ENCODE measurements at places on chromosomes 7 and 10.

- DNase-seq = no peak
Measured at GRCh38 chr10:17643339-17643754, 604 bp upstream of the STAM start.

DNA sequence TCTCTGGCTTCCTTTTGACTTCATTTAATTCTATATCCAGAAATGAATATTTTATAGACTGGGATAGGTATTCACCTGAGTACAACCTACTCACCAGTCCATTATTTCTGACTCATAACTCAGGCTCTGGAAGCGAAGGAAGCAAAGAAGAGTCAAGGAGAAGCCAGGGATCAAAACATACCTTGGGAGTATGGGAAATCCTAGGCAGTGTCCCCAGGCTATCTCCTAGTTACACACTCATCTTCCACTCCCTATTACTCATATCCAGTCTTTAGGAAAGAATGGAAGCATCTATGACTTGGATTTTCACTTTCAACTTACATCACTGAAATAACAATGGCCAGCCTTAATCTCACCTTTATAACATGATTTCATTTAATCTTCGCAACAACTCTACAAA is 40.9 kb upstream of the ELAPOR2 start:
- DNase-seq = no peak

- no peak for DNase-seq
Measured at GRCh38 chr10:89699581-89700064, 1.8 kb upstream of the KIF20B start.

- DNase-seq = no peak
Measured at GRCh38 chr7:108108131-108108530, 22.0 kb downstream of the LAMB4 start.

DNA sequence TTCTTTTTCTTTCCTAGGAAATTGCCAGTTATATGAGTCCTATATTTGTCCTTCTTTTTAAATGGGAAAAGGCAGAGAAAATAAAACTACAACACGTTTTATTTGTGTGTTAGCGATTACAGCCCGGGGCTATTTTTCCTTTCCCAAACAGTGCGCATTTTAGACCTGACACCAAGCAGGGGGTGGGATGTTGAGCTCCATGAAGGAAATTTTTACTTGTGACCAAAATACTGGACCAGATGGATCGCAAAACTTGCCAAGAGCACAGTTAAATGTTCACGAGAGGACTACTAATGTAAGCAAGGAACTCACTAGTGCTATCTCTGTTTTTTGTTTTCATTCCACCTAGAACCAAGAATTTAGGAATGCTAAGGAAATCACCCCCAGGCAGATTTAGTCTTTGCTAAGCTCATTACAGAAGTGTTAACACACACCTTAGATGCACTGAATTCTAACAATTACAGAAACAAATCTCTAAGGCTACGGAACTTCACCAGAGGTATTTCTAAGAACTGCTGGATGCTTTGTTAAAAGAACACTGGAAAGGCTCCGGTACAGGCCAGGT is 114.8 kb downstream of the JAZF1 start:
- no peak for DNase-seq

GRCh38 chr7:131076032-131076431 is 251.6 kb upstream of the MKLN1 start:
- DNase-seq = no peak

- no peak for DNase-seq
Measured at GRCh38 chr10:113957013-113957412, 86.7 kb upstream of the ADRB1 start.

DNA sequence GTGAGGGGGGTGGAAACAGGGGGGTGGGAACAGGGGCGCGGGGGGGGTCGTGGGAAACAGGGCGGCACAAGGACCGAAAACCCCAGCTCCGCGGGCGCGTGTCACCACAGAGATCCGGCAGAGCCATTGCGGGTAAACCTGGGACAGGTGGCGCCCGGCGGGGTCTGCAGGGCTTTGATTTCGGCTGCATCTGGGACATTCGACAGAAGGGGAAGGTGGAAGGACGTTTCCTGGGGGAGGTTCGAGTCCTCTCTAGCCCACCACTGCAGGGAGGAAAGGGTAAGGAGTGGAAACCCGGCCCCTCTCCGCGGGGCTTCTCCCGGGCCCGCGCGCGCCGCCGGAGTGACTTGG is 7.5 kb downstream of the NKX2-3 start:
- no peak for DNase-seq

DNA sequence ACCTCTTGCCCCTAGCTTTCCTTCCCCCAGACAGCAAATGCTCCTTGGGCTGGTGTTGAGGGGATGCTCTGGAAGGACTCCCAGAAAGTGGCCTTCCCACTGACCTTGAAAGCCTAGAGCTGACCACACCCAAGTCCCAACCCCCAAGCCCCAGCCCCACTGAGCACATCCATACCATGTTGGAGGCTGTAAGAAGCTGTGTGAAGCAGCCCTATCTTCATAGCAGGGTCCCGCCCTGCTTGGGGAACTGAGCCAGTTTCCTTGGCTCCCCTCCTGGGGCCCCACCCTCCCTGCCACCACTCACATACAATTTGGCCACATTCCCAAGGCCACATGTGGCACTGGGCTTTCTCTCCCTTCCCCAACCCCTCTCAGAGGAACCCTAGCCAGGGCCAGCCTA is 72.3 kb upstream of the CACUL1 start:
- no peak for DNase-seq

DNA sequence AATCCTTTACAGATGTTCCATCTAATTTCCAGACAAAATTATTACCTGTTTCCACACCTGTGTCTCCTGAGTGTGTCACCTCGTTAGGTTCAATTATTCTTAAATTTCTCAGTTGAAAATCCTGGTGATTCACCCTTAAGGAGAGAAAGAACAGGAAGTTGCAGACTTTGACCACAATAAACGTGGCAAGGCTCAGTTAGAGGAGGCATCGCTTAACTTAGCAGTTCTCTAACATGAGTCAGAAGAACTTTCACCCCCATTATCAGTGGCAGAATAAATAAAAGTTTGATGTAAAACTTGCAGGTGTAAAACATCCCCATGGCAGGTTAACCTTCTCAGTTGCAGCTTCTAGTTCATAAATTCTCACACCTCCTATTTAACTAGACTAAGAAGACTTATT is 8.3 kb downstream of the XPNPEP1 start:
- no peak for DNase-seq

DNA sequence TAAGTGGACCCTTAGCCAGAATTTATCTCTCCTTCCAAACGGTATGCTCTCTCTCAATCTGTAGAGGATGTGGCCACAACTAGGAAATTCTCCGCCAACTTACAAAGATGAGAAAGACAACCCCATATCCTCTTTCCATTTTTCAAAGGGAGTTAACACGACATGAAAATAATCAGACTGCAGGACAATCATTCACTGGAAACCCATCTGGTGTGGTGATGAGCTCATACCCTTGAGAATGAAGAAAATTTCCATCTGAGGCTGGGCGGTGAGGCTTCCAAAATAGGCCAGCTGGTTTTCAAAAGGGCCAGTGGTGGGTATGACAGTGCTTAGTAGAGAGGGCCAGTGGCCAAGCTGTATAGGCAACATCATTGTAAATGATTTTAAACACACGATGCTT is 369.6 kb downstream of the FRMD4A start:
- DNase-seq = no peak

DNA sequence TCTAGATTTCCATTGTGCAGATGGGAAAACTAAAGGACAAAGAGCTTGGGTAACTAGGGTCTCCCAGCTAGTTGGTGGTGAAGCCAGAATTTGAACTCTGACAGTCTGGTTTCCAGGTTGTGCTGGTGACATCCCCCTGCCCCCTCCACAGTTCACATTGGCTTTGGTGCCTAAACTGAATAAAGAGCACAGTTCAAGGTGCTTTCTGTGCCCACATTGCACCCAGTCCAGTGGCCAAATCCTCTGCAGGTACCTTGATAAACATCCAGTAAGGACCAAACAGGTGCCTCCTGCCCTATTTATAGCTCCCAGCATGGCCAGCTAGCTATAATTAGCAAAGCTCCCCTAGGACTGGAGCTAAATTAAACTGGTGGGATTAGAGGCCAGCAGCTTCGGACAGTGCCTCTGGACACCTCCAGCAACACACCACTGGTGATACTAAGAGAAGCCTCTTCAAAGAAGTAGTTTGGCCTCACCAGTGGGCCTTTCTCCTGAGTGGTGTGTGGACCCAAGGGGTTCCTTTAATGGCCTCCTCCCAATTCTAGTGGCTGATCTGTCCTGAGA is 59.9 kb downstream of the KCNMA1 start:
- DNase-seq = no peak

DNA sequence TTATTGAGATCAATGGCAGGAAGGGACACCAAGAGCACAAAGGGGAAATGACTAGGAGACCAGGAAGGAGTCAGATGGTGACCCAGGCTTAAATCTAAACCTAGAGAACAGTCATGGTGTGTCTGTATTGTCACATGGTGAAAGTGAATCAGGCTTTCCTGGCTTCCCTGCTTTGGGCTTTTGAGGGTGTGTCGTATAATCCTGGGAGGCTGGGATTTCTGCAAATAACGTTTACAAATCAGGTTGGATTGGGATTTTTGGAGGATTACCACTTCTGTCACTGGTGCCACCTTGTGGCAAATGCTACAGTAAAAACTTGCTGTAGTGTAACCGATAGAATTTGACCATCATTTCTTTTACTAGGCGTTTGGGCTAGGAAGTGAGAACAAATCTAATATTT is 502.6 kb downstream of the NRG3 start:
- DNase-seq = no peak

DNA sequence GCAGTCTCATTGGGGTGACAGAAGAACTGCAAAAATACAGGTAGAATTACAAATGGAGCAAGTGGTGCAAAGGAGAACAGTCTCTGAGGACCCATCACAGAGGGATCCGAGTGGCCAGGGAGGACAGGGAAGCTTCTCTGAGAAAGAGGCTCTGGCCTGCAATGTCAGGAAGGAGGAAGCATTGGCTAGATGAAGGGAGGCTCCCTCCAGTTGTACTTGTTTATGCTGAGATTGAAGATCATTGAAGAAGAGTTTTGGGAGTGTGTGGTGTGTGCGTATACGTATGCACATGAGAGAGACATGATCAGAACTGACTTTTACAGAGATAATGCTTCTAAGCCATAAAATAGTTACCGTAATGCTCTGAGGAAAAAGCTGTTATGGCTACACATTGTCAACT is 274.7 kb upstream of the FZD8 start:
- DNase-seq = no peak

- DNase-seq = no peak
Measured at GRCh38 chr10:72334196-72334824, 20.4 kb downstream of the DNAJB12 start.

DNA sequence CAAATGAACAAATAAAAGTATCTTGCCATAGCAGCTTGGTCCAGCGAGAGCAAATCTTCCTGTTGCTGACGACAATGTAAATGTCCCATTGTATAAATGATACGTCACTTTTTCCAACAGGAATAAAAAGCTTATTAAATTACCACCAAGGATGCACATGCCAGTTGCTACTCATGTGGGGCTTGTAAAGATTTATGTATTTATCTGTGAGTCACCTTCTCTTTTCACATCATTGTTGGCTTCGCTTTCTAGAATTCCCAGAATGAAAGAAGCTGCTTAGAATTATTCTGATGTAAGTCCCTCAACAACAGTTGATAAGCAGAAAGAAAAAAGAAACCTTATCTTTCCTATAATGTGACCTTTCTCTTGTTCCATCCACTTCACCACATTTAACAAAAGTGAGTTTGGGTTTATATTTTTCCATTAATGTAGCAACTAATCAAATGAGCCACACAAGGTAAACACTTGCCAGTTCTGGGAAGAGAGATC is 22.4 kb downstream of the DNAJC12 start:
- no peak for DNase-seq

- DNase-seq = peak; percentile 87
Measured at GRCh38 chr7:322111-322671, 32.2 kb downstream of the FOXL3 start.

Measured in effector CD8-positive, alpha-beta T cell (primary cell).